ENCODE measurements at places on chromosomes 5 and 9.

DNA sequence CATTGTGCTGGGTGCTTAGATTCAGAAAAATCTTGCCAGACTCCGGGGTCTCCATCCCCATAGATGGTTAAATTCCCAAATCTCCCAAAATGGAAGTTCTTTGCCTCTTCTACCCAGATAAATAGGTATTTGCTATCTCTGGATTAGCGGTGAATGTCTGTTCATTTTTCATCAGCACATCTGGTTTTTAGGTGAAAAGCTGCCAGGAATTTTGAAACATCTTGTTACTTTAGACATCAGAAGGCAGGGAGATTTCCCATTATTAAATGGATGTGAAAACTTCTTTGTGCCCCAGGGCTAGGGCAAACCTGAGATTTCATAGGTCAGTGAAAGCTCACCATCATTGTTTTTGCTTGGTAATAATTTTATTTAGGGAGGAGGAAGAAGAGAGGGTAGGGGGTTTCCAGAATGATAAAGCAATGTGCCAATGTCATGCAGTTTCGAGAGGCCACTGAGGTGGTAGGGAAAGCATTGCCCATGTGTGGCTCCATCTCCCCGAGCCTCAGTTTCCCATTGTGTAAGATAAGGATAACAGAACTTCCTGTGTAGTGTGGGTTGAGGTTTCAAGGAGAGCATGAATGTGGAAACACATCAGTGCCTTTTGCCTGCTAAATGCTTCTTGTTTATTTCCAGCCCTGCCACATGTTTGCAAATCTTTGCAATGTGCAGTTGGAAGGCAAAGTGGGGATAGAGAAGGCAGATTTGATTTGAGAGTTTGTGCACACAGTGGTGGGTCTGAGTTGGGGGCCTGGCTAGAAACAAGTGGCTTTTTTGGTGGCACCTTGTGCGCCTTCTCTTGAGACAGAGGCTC lies 147.2 kb upstream of the KLF4 start:
- DNase-seq = no peak

- DNase-seq = no peak
Observed at GRCh38 chr9:114769624-114770023, 36.2 kb downstream of the TNFSF15 start.

DNA sequence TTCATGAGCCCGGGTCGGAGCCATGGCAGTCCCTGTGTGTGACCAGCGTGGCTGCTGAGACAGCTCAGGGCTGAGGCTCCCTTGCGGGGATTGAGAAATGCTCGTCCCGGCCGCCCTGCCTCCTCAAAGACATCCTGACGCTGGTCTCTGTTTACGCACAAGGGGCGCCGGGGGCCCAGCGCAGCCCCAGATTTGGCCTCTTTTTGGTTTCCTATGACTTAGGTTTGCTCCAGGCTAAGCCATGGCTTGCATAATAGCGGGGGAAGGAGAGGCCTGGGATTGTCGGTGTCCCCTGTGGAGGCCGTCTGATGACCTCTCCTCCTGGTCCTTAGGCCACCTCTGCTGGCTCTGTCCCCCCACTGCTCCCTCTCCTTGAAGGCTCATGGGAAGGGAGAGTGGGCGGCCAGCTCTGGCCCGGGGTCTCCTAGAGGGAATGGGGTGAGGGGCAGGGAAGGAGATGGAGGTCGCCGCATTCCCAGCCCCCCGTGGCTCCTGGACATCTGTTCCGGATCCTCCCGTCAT lies 3.5 kb downstream of the LAMC3 start:
- DNase-seq = no peak

DNA sequence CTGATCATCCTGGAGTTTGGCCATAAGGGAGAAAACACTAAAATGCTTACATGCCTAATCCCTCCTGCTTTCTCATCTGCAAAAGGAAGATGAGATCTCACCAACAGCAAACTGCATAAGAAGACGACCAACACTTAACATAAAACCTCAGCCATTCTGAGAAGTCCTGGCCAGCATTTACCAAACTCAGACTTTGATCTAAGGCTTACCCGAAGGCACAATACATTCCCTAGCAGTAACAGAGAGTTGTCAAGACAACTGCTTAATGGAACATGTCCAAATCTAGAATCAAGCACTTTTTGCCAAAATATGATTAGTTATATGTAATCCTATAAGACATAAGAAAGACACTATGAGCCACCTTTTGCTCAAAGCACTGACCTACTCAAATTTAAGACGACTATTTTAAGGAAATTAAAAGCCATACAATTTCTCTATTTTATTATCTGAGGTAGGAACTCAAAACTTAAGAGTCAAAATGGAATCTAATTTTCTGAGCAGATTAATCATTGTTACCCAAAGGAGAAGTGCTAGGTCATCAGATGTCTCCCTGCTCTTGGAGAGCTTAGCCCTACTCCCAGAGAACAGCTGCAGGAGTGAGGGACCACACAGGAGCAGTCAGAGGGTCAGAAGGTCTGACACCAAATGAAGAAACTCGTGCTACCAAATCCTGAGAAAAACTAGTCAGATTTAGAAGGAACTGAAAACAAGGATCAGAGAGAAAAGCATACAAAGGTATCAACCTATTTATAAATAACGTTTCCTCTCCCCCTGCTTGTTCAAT lies 39.3 kb downstream of the EPB41L4A start:
- DNase-seq = no peak

DNA sequence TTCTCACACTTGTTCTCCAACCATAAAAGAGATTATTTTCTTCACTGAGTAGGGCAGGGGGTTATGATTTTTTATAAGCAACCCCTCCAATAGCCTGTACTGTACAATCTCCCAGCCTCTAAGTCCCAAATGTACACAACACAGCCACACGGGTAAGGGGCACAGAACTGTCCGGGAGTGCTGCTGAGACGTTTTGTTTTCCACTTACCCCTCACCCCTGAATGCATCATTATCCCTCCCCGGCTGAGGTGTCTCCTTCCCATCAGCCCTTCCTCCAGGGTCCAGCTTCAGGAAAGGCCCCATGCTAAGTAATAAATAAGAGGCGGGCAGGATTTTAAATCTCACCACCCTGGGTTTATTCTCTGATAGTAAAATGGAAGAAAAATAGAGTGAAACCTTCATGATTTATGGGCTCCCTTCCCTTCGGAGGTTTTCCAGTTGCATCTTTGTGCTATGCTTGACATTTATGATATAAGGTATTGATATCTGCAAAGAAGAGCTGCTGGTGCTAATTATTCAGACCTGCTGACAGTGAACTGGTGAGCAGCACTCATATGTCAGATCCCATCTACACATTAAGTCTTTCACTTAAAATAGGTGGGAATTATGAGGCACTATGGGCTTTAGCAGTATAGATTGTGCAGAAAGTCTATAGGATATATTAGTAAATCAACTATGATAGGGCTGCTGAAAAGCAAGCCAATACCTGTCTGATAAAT lies 67.2 kb upstream of the MEGF10 start:
- DNase-seq = no peak

- DNase-seq = no peak
Observed at GRCh38 chr9:17509701-17510100, 69.2 kb upstream of the SH3GL2 start.

GRCh38 chr9:88593537-88594185 lies 58.7 kb downstream of the NXNL2 start:
- peak; percentile 8 for DNase-seq

- DNase-seq = no peak
Observed at GRCh38 chr9:132226571-132227430, 64.9 kb downstream of the NTNG2 start.

DNA sequence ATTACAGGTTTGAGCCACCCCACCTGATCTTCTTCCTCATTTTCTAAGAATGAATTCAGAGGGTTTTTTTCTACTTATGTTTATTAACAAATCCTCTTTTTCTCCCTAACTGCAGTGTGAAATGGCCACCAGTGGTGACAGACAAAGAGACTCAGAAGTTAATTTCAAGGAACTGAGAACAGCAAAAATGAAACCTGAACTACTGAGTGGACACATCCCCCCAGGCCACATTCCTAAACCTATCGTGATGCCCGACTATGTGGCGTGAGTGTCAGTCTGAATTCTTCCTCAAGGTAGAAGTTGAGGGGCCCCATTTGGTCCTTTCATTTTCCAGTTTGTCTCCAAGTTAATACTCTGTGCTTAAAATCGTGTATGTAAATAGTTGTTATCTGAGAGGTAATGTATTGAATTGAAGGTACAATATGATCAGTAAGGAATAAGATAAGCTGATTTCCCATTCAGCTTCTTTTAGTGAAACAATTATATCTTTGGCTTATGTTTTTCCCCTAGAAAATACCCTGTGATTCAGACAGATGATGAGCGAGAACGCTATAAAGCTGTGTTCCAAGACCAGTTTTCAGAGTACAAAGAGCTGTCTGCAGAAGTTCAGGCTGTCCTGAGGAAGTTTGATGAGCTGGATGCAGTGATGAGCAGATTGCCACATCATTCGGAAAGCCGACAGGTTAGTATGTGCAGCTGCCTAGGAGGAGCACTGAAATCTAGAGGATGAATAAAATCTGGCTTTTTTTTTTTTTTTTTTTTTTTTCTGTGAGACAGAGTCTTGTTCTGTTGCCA lies 17.7 kb downstream of the MARVELD2 start:
- DNase-seq = no peak

DNA sequence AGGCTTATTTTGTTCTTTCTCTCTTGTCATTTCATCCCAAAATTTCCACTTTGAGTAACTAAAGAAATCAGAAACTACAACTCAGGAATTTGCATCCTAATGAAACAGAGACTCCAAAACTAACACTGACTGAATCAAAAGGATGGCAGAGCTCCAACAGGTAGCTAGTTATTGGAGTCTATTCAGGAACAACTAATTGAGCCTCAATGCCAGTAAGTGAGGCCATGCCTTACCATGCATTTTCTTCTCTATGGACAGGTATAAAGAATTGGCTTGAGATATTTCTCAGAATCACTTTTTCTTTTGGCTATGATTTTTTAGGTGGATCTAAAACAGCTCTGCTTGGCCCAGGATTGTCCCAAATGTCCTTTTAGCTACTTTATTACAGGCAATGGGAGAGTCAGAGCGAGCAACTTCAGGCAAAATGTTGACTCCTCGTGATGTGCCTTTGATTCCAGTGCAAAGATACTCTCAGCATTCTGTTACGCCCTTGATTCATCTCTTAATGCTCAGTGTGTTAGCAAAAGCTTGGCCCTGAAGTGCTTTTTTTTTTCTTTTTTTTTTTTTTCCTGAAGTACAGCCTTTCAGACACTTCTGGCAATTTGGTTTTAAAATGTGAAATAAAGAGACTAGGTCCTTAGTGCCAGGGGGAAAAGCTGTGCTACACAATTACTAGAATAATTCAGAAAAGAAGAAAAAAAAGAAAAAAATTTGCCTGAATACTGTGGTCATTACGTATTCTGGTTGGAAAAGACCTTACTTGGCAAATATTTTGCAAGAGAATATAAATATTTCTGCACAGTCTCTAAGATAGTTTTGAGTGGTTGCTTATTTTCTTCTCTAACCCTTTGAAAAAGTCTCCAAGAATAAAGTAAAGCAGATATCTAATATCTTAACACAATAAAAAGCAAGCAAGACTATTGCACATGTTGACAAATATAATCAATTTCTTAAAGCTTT lies 423.7 kb downstream of the ANXA1 start:
- DNase-seq = no peak

GRCh38 chr5:55371145-55371544 lies 63.4 kb downstream of the MTREX start:
- DNase-seq = no peak

- DNase-seq = no peak
Observed at GRCh38 chr9:8946461-8946860, 1146.9 kb upstream of the DMAC1 start.

All from NCI-H2171 (cell line).